Activated CD4-positive, alpha-beta T cell treated with anti-CD3 and anti-CD28 coated beads, Interleukin-2, amount 50 U/mL, for 48 hours (primary cell): ENCODE measurements at places on chromosomes 2 and 18.

DNA sequence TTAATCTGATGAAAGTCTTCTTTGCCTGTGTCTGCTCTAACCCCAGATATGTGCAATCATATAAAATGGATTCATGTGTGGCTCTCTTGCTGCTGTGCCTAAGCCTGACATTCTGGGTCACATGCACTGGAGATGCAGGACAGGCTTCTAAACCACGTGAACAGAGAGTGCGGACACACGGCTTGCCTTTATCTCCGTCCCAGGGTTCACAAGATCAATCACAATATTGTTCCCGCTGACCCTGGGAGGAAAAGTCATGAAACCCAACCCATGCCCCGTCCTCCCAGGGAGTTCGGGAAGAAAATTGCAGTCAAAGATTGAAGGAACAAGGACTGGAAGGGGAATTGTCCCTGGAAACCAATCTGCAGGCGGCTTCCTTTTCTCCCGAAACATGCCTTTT, 74.8 kb downstream of the VAPA start:
- no peak for DNase-seq

- no peak for DNase-seq
Measured at GRCh38 chr2:4258563-4258962, 555.2 kb downstream of the DCDC2C start.

DNA sequence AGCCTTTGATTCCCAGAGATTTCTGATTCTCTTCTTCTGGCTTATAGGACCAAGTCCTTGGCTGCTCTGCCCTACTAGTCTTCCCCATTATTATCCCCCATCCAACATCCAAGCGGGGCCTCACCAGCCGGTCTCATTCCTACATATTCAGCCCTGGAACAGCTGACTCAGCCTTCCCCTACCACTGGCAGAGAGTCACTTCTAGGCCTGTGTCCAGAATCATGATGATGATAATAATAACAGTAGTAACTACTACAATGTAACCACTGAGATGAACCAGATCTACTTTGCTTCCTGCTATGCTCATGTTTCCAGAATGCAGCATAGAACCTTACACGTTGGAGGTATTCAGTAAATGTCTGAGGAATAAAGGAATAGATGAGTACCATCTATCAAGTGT, 295.2 kb downstream of the SRBD1 start:
- DNase-seq = no peak

DNA sequence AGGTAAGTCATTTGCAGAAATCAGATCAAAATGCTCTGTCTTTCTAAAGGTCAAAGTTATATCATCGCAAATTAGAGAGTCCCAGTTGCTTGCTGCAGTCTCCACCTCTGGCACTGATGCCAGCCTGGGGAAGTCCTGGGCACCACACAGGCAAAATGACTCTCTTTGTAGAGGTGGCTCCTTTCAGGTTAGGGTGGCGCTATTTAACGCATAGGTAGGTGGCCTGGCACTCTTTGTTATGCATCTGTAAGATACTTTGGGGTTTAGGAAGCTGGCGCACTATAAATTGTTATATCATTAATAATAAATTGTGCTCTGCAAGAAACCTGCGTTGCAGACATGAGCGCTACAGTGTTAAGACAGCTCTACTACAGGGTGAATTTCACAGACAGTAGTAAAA, 268.5 kb downstream of the ICOS start:
- DNase-seq = no peak

GRCh38 chr18:60508108-60508507, 135.5 kb upstream of the MC4R start:
- no peak for DNase-seq

DNA sequence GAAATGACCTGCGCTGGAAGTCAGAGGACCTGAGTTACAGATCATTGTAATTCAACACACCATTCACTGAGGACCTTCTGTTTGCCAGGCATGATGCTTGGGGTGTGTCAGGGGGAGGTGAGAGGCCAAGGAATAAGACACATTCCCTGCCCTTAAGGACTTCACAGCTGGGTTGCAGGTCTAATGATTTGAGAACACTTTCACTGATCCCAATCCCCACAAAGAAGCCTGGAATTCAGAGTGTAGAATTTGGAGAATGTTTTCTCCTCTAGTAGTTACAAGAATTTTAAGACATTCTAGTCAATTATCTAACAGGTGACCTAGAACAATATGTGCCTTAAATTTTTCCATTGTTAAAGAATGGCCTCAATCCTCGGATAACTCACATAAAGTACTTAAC, 322.4 kb downstream of the TNS1 start:
- no peak for DNase-seq

DNA sequence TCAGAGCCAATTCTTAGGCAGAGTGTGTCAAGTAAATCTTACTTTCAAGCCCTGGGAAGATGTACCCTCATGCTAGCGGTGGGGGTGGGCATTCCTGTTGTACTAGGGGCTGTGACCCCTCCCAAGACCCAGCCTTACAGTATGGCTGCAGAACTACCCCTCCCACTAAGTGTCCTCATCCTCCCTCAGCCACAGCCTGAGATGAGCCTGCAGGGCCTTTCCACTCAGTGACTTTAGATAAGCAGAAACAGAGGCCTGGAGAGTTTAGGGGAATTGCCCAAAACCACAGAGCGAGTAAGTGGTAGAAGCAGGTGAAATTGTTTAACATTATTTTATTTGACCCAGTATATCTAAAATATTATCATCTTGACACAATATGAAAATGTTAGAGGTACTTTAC, 36.6 kb downstream of the TTC32 start:
- no peak for DNase-seq
